GDM1 (cell line): ENCODE measurements at places on chromosomes 3 and 15.

DNA sequence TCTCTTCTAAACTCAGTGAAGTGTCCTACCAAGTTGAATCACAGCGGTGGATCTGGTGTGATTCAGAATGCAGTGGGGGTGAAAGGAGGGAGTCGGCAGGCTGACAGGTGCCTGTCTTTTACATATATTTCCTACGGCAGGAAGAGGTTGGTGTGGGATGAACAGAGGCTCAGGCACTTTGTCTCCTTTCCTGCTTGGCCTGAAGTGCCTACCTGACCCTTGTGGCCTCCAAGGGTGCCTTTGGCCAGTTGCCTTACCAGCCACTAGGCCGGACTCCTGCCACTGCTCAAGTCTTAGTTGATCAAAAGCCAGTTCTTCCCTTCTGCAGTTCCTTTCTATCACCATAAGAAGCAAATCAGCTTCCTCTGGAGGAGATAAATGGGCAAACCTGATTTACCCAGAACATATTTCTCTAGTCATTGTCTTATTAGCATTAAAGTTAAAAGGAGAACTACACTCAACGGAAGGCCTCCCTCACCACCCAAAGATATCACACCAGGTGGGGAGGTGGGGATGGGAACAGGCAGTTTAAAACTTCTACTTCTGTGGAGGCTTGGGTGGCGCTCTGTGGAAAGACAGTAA is 52.1 kb downstream of the CRTC3 start:
- no peak for DNase-seq

DNA sequence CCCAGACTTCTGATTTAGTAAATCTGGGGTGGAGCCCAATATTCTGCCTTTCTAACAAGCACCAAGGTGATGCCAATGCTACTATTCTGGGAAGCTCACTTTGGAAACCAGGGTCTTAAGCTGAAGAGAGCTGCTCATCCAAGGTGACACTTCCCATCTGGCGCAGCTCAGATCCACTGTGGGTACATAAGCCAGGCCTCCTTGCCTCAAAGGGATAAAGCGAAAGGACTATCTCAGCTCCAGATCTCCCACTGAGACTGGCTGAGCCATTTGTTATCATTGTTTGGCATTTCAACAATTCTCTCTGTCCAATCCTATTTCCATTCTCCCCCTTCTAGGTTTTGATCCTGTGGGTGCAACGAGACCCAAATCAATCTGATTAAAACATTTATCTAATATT is 323.8 kb downstream of the GBE1 start:
- no peak for DNase-seq

DNA sequence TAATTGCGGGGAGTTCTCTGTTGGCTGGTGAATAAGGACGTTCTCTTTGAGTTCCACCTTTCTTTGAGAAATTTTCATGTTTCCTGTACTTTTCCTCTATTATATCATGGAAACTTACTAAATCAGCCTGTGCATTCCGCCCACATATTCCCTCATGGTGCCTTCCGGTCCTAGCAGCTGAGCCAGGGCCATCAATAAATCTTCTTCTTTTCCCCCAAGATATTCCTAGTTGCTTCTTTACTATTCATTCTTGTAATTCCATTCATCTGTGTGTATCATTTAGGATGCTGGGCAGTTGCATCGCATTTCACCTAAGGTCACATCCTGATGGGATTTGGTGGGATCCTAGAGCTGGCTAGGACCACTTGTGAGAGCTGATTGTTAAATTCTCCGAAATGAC is 139.2 kb downstream of the RBMS3 start:
- no peak for DNase-seq

- no peak for DNase-seq
These were observed 542.5 kb upstream of the UBE2E2 start for GRCh38 chr3:22660606-22661005.

DNA sequence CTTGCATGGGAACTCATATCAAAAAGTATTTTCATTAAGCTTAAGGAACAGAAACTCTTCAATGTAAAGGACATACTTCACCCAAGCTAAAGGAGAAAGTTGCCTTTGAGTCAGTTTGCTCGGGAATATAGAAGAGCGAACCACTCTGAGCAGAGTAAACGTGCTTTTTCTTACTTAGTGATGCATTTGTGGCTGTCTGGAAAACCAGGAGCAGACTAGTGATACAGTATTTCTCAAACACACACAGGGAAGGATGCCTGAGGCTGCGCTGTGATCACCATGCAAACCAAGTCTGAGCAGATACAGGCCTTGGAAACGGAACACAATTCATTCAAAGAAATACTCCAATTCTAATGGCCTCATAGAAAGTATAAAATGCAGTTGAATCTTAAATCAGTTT is 121.0 kb upstream of the CDIN1 start:
- no peak for DNase-seq

DNA sequence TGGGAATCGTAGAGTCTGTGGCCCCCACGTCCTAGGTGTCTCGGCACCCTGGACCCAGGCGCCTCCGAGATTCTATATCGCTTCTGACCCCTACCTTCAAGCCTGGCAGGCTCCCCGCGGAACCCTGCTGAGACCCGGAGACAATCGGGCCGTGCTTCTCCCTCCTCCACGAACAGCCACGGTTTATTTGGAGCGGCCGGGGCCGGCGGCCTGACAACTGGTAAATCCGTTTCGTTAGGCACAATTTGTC is 1.4 kb downstream of the GATA2 start:
- DNase-seq = no peak

DNA sequence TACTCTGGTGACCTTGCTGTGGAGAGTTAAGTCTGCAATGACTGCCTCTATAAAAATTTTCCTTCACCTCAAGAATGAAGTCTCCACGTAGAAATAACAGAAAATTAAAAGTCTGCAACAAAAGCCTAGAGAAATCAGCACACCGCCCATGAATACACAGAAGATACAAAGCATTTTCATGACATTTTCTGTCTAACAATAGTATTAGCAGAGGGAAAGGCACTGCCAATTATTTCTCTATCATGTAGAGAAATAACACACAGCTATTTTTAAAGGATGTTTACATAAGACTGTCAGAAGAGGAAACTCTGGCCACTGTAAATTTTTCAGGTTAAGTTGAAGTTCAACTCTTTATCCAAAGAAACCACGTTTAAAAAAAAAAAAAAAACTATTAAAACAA is 80.8 kb downstream of the GSK3B start:
- no peak for DNase-seq

DNA sequence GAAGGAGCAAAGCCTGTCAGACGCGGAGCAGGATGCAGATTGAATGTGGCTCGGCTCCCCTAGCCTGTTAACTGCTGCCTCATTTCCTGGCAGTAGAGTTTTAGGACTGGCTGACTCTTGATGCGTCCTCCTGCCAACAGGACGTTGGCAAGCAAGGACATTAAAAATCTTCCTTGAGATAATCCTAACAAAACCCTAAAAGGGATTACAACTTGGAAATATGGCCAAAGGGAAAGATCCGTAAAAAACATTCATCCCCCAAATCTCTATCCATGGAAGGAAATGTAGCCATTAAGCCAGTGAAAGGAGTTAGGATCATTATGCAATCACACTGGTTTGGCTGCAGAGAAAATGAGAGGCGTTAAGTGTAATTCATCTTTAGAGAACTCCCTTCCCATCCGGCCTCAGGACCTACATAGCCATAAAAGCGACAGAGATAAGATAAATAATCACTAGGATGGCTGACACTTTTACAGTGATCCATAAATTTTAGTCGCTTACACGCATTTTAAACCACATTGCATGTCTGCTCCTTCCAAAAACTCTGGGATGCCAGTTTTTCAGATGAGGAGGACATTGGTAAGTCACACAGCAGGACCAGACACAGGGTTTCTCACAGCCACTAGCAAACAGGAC is 44.5 kb upstream of the C3orf80 start:
- DNase-seq = peak; percentile 72

GRCh38 chr3:178856804-178857203 is 214.8 kb downstream of the ZMAT3 start:
- no peak for DNase-seq

GRCh38 chr3:171375666-171376595 is 84.3 kb downstream of the TNIK start:
- peak; percentile 20 for DNase-seq

- DNase-seq = no peak
These were observed 321.2 kb downstream of the RBMS3 start for GRCh38 chr3:29601861-29602585.

DNA sequence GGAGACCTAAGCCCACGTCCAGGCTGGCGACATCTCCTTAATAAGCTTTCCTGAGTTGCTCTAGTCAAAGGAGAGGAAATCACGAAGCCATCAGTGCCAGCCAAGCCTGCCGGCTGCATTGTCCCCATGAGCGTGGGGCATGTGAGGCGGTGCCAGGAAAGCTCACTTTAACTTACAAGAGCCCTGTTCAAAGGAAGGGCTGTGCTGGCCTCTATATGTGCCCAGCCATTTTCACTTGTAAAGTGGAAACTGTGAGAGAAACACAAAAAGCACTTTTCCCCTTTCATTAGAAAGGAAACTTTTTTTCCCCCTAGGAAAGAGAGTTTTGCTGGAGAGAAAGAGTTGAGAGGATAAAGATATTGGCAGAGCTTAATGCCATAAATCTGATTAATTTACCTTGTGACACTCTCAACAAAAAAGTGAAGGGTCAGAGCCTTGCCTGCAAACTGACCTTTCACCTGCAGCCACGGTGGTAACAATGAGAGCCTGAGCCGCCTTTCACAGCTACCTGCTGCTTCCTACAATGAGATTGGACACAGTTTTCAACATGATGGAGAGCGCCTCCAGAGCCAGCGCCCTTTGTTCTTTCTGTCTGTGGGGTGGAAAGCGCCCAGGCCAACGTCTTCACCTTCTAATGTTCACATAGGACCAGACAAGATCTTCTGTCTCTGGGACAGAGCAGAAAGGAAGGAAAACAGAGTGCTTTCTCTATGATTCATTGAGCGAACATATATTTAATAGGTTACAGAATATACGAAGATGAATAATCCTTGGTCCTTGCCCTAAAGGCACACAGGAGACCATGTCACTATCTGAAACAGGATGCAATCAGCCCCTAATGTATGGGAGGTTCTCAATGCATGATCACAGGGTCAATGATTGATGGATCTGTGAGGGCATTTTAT is 233.1 kb upstream of the HES1 start:
- no peak for DNase-seq

DNA sequence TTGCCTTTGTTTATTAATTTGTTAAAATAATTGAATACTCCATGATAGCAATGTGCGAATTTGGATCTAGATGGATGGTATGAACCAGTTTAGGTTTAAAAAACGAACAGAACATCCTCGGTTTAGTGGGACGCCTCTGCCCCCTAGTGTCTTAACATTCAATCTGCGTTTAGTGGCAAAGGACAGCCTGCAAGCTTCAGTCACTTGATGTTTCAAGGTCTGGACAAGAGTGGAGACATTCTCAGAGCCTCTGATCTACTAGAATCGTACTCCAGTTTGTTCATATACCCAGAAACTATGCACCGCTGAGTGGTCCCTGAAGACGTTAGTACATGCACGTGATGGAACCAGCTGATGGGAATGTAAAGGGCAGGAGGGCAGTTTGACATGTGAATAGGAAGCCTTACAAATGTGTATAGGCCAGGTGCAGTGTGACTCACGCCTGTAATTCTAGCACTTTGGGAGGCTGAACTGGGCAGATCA is 17.8 kb upstream of the ATP13A4 start:
- DNase-seq = peak; percentile 24

DNA sequence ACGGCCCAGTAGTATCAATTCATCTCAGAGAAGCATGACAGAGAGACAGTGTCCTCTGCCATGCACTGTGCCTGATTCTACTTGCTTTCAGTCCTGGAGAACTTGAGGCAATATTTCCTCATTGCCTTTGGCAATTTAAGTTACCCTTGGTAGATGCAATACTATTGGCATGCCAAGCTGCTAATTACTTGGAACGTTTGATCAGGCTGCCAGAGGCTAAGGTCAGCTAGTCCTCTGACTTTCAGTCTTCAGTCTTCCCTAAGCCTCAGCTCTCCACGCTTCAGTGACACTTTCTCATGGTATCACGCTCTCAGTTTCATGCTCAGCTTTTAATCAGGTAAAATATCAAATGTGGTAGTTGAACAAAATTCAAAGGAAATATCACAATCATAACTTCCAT is 13.1 kb upstream of the OSBPL11 start:
- DNase-seq = no peak

DNA sequence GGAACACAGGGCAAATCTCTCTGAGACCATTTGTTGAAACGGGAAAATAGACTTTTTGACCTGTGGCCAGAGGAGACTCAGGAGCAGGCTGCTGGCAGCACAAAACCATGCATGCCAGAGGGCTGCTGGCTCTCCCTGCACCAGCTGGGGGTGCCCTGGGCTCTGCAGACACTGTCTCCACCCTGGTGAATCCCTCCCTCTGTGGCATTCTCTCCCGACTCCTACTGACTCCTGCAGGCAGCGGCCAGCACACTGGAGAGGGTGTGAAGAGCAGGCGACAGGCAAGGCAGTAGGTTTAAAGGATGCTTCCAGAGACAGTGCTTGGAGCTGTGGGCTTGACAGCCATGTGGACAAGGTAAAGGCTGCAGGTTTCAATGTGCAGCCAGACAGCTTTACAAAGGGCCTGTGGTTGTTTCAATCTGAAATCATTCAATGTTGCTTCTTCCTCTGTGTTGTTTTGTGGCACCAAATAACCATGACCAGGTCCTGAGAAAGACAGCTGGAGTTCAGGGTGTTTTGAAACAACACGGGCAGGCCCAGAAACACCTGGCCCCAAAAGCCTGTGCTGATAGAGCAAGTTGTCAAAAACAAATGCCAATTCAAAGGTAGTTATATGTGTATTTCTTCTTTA is 431.0 kb upstream of the ATP10A start:
- no peak for DNase-seq

GRCh38 chr3:193869221-193870201 is 266.4 kb upstream of the HES1 start:
- peak; percentile 83 for DNase-seq

GRCh38 chr3:197286678-197287077 is 11.7 kb downstream of the DLG1 start:
- DNase-seq = no peak

DNA sequence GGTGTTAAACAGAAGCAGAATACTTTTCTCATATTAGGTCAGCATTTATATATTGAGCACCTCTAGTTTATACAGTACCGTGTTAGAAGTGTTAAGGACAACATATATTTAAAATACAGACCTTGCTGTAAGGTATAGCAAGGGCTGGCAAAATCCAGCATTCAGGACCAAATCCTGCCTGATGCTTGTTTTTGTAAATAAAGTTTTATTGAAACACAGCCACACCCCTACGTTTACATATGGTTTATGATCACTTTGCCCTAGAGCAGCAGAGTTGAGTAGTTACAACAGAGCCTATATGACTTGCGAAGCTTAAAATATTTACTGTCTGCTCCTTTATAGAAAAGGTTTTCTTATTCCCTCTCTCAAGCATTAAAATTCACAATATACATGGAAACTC is 877.3 kb downstream of the MCTP2 start:
- no peak for DNase-seq

- DNase-seq = no peak
These were observed 251.1 kb downstream of the ULK4 start for GRCh38 chr3:41710646-41711388.

- DNase-seq = no peak
These were observed 618.1 kb downstream of the PYDC2 start for GRCh38 chr3:192079098-192079497.

- DNase-seq = peak; percentile 4
These were observed 1.6 kb upstream of the LRRC31 start for GRCh38 chr3:169871129-169871886.
